ENCODE measurements at places on chromosomes 12 and 14.

DNA sequence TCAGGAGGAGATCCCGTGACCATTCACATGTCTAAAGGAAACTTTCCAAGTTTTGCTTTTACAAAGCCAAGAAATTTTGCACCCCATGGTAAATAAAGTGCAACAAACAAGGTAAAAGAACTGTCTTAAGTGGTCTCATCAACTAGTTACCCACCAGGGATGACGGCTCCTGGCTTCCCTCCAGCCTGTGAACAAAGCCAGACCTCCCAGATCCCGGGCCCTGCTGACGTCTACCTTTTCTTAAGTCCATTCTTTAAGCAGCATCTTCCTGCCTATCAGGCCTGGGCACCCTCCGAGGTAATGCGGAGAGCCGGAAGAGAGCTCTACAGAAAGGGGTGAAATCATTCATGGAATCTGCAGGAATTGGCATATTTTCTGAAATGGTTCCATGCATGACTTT, 58.0 kb upstream of the DAAM1 start:
- DNase-seq: no peak

GRCh38 chr14:39474416-39474911, 42.2 kb upstream of the FBXO33 start:
- DNase-seq: no peak

GRCh38 chr12:2218706-2219105, 165.9 kb downstream of the CACNA1C start:
- no peak for DNase-seq

- DNase-seq: no peak
Observed at GRCh38 chr14:68671909-68672308, 121.0 kb downstream of the ZFP36L1 start.

DNA sequence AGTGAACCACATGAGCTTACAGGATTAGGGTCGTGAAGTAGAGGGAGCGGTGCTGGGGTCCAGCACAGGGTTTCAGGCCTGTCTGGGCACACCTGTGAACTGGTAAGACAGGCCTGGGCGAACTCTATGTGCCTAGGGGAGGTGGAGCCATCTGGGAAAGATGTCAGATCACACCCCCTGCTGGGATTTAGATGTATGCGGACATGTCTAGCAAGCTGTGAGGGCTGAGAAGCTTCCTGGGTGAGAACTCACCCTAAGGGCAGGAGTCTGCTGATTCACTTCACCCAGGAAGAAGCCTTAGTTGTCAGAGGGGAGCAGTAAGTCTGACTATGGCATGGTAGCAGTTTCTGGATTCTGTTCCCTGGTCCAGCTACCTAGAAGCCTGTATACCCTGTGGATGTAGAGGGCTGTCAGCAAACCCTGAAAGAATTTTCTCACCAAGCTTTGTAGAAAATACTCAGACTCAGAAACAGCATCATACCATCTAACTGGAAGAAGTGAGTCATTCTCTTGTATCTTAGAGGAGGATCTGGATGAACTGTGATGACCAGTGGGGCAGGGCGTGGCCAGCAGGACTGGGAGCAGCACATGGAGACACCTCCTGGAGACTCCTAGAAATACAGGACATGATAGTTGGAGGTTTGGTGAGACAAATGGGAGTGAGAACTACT, 11.2 kb upstream of the PYGL start:
- DNase-seq: peak; percentile 9

- DNase-seq: peak; percentile 29
Observed at GRCh38 chr12:84842406-84843013, 70.1 kb downstream of the SLC6A15 start.

DNA sequence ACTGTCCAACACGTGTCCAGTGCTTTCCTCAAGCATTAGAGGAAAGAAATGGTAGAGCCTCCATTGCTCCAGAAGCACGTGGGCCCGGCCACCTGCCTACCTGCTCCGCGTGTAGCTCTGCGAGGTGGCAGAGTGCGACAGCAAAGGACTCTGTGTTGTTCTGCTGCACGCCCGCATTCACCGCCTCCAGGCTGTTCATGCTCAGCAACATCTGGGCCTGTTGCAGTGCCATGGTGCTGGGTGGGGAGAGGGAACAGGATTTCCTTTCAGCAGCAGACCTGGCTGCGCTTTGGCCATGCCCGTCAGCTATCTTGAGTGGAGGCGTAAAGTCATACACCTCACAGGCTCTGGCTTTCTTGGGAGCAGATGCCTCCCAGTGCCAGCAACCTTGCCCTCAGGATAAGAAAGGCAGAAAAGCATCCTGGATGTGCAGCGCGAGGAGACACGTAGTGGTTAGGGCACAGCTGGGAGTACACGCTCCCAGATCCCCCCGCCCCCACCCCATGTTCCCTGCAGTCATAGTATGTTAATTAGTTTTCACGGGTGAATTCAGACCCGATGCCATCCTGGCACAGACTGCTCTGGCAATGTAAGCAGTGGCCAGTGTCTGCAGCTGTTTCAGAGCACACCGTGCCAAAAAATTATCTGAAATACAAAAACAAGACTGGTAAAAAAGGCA, 25.1 kb downstream of the ANAPC5 start:
- DNase-seq: no peak

DNA sequence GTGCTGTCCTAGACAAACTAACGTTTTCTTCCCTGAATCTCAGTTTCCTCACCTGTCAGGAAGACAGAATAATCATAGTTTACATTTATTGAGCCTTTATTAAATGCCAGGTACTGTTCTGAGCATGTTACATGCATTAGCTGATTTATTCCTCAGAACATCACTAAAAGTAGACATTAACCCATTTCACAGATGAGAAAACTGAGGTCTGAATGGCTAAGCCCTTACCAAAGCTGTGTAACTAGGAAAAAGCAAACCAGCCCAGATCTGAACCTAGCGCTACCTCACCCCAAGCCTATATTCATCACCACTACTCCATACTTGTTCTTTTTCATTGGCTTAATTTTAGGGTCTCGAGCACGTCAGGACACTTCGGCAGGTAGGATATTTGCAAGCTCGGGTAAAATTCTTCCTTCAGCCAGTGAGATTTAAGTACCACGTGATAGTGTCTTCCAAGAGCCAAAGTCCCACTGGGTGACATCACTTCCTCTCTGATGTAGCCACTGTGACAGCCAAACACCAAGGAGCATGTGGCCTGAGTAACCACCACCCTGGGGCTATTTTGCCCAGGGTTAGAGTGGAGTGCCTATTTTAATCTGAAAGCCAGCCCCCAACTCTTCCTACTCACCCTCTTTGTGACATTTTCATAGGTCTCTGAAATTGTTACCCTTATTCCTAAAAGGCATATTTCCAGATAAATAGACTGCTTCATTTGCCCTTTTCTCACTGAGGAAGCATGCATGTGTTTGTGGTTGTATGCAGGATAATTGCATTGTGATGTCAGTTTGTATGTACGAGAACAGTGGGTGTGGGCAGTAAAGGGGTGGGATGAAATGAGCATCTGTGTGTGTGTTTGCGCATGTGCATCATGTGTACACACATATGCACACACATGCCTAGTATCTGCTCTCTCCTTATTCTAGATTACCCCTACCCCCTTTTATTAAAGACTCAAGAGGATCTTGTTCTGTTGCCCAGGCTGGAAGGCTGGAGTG, 62.2 kb upstream of the WSCD2 start:
- no peak for DNase-seq

- no peak for DNase-seq
Observed at GRCh38 chr12:47860279-47860841, 40.7 kb upstream of the HDAC7 start.

- DNase-seq: no peak
Observed at GRCh38 chr14:35147711-35148110, 25.4 kb downstream of the PRORP start.

DNA sequence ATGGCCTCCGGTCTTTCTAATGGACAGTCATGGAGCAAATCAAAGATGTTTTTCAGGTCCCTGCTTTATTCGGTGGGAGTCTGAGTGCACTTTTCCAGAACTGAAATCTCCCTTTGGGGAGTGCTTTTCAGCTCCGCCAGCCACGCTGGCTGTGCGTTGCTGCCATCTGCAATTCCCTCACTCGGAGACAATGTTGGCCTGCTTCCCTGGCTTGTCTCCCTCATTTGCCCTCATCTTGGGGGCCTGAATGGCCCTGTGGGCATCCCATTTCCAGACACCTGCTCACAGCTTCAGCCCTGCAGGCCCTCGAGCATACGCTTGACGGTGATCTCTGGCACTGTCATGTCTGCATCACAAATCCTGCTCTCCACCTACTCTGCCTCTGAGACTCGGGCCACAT, 103.8 kb downstream of the CCDC92 start:
- DNase-seq: no peak

GRCh38 chr12:3704512-3705353, 48.2 kb downstream of the CRACR2A start:
- no peak for DNase-seq

GRCh38 chr12:120504587-120504986, 8.7 kb downstream of the DYNLL1 start:
- no peak for DNase-seq
